ENCODE measurements at places on chromosomes 7 and 10.
A peak's percentile ranks its signal among the peaks of the same experiment; 100 is the strongest.

GRCh38 chr7:106749165-106749564 is 88.2 kb upstream of the CCDC71L start:
- no peak for DNase-seq

- DNase-seq = no peak
Measured at GRCh38 chr10:7481368-7481765, 70.5 kb upstream of the SFMBT2 start.

DNA sequence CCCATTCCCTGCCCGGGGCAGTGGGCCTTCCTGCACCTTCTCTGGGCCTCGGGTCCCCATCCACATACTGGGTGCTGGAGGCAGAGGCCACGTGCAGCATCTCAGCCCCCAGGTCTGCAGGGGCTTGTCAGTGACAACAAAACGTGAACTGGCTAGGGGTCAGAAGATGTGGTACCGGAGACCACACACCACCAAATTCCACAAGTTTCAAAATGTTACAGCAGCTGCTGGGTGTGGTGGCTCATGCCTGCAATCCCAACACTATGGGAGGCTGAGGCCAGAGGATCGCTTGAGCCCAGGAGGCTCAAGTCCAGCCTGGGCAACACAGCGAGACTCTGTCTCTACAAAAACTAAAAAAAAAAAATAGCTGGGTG is 62.1 kb upstream of the DNAAF5 start:
- DNase-seq = peak; percentile 11

DNA sequence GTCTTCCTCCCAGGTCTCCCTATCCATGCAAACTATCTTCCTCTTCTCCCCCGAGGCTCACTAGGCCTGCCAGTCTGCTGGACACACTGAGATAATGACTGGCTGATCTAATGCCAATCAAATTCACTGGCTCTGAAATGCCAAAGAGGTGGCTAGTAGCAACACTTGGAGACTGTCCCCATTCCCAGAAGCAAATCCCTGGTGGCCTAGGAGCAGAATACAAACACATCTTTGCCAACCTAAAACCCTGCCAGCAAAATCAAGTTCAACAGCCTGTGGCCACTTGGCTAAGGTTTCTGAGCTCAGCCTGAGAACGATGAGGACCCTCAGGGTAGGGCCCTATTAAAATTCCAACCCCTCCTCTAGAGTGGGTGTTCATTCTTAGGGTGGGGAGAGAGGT is 46.6 kb downstream of the SH3PXD2A start:
- no peak for DNase-seq

DNA sequence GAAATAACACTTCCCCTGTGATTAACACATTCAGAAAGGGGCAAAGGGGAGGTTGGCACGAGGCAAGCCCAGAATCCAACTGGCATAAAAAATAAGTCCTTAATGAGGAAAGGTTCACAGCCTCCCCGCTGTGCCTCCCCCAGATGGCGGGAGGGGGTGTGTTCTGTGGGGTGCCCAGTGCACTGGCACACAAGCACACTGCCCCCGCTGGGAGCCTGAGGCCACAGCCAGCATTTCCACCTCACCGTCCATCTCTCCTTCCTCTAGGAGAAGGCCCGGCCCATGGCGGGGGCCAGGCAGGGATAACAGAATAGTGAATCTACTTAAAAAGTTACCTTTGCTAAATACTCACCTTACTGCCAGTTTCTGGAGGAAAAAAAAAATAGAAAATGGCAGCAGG is 43.2 kb downstream of the PRKAG2 start:
- DNase-seq = no peak

DNA sequence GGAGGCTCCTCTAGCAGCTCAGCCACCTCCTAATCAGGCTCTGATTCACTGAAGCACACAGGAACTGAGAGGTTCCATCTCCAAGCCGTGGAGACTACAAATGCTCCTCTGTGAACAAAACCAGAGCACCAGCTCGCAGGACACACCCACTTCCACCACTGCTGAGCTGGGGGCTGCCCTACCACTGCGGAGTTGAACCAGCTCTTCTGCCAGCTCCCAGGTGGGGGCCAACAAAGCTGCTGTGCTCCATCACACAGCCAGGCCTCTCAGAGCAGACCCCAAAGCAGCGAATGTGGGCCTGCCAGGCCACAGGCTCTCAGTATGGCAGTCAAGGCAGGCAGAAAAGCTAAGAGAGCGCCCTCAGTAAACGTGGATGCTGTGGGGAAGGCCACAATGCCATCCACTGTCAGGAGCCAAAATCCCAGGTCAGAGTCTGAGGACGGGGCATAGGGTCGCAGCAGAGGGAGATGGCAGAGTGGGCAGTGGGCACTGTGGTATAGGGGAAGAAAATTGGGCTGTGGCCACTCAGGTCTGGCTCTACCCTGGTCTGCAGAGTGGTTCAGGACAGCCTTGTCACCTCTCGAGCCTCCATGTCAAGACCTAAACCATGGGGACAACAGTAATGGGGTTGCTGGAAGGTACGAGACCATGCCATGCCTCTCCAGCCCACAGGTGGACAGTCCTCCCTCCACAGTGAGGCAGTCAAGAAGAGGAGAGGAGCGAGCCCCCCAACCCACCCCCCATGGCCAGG is 82.1 kb downstream of the GRID1 start:
- DNase-seq = no peak

DNA sequence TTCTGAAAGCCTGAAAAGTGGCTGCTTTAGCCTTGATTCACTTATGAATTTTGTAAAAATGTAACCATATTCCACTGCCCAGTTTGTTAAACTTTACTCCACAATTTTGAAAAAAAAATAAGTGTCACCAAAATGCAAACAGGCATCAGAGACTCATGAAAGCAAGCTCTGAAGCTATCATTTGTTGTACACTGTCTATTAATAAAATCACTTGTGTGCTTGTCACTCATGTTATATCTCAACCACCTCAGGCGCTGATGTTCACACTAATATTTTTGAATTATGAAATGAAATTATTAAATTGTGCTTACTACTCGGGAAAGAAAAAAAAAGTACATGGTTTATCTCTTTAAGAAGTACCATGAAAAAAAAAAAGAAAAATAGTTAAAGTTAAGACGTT is 34.5 kb upstream of the DKK1 start:
- DNase-seq = no peak

DNA sequence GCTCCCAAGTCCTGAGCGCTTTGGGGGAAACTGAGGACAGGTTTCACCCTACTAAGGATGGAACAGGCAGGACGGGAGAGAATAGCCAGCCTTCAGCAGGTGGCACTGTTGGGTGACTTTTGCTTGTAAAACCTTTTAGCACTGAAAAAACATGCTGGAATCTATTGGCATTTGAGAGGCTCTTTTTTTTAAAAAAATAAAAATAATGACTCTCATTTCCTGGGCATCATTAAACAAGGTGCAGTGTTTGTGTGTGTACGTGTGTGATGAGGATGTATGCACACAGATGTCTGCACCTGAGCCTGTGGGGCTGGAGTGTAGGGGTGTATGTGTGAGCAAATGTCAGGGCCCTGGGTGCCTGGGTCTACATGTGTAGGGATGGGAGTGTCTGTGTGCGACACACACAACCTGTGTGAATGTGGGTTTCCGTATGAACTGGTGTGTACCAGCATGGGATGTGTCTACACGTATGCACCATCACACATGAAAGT is 177.9 kb downstream of the RPS24 start:
- DNase-seq = no peak

DNA sequence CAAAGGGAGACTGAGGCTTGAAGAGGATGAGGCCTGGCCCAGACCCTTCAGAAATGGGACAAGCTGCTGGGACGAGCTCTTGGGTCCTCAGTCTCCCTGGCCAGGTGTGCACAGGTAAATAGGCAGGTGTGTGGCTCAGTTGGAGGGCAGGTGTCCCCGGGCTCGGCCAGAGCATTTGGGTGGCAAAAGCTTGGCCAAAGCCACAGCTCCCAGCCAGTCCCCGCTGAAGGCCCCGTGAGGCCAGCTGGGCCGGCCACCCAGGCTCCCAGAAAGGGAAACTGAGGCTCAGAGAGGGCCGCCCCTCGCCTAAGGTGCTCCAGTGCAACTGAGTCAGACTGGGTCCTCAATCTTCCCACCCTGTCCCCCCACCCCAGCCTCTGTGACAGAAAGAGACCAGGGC is 37.3 kb downstream of the MICALL2 start:
- DNase-seq = no peak

GRCh38 chr7:111198255-111198654 is 107.3 kb downstream of the LRRN3 start:
- no peak for DNase-seq

DNA sequence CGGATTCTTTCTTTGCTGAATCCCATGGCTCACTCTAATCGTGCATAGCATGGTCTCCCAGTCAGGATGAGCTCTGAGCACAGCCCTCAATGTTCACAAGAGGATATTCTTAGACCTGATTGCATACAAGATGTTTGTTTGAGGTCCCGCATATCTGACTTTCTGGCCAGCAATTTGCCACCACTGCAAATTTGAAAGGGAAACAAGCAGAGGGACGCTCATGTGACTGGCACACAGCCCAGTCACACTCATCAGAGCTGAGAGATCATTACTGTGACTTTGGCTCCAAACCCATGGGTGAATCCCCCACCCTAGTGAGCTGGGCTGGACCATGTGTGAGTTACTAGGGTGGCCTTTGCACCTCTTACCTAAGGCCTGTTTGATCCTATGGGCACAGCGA is 9.9 kb downstream of the TAS2R41 start:
- no peak for DNase-seq

GRCh38 chr7:104652865-104653264 is 324.5 kb downstream of the LHFPL3 start:
- no peak for DNase-seq

DNA sequence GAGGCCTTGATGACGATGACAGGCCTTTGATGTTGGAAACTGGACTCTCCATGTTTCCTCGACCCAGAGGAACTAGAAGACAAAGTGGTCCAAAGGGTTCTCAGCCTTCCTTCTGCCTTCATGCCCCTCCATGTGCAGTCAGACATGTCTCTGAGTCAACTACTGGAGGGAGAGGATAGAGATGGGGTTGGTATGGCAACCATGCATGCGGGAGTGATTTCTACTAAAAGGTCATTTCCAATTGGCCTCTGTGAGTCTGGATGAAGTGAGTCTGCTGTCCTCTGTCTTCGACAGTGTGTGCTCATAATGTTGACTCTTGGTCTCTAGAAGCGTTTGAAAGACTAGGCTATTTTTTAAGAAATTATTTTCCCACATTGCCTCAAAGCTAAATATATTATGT is 29.2 kb downstream of the STK17A start:
- no peak for DNase-seq

DNA sequence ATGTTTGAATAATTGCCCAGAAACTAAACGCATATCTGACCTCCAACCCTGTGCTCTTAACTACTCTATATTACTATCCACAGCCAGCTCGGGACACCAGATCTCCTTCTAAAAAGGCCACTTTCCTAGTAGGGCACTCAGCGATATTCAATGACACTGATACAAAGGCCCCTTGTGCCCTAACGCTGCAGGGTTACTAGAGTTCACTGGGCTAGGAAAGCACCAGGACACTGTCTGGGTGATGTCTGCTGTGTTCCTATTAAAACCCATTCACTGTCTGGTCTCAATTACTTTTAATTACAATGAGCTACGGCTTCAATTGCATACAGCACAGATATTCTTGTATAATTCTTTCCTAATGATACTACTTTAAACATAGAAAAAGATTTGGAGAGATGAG is 91.7 kb downstream of the SORCS1 start:
- DNase-seq = no peak

DNA sequence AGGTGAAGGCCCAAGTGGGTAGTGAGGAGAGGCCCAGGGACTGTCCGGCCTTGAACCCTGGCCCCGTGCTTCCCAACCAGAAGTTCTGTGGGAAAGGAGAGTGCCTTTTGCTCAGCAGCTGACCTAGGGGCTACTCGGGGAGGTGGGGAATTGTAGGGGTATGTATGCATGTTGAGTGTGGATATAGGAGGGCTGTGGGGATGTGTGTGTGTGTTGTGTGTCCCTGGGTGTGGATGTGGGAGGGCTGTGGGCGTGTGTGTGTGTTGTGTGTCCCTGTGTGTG is 12.2 kb downstream of the EPHB6 start:
- no peak for DNase-seq

- DNase-seq = no peak
Measured at GRCh38 chr7:25068502-25069213, 56.4 kb downstream of the CYCS start.

DNA sequence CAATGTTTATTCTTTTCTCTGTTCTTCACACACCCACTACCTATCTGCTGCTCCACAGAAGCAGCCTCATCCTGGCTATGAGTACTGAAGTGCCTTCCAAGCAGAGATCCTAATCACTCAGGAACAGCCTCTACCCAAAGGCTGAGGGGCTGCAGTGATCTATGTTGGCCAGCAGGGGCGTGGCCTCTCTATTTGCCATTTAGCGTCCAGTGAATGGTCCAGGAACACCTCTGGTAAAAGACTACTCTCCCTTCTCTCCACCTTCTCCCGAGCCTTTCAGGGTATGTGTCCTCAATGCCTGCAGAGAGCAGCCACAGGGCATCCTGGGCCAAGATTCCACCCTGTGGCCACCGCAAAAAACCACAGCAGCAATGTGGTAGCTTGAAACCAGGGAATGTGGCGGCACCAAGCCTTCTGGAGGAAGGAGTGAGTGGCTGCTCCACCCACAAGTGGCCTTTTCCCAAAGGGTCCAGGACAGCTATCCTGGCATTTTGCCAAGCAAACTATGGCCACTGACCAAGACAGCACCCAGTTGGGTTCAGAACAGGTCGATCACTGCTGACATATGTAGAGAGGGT is 70.9 kb downstream of the SYPL1 start:
- DNase-seq = no peak

DNA sequence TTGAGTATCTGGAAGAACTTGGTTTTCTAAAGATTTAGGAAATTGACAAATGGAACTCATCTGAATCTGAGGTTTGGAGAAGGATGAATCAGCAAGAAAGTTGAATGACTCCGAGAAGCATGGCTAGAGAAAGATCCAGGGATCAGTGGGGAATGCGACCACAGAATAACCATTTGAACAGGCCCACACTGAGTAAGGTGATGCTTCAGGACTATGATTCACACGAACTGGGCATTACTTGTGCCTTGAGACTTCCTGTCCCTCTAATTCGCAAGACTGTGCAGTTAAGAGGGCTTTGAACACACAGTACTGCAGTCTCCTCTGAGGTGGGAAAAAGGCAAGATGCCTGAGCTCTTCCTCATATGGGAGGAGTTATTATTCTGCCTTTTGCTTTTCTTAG is 395.5 kb upstream of the POM121L12 start:
- no peak for DNase-seq

DNA sequence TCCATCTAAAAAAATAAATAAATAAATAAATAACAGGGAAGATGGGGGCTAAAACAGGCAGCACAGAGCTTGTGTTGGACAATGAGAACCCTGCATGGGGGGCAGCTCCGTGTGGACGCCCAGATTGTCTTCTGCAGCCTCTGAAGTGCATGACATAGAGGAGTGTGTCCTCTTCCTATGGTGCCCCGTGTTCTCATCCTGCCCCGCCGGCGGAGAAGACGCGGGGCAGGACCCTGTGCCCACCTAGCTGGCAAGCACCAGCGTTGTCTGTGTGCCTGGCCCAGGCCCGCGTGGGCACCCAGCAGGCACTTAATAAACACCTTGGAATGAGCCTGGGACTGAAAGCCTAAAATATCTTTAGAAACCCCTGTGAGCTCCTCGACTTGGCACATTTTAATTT is 88.7 kb upstream of the DNAAF5 start:
- DNase-seq = peak; percentile 13

GRCh38 chr10:112790921-112791320 is 159.1 kb upstream of the TCF7L2 start:
- DNase-seq = no peak

GRCh38 chr7:26531926-26532325 is 240.3 kb downstream of the SNX10 start:
- DNase-seq = no peak

- no peak for DNase-seq
Measured at GRCh38 chr7:150428671-150429451, 21.6 kb upstream of the GIMAP8 start.

GRCh38 chr10:63588436-63589167 is 67.4 kb downstream of the REEP3 start:
- no peak for DNase-seq

All from activated CD4-positive, CD25-positive, alpha-beta regulatory T cell treated with anti-CD3 and anti-CD28 coated beads, Interleukin-2, amount 50 U/mL, for 72 hours (primary cell).